ENCODE measurements at places on chromosomes 2 and 18.

DNA sequence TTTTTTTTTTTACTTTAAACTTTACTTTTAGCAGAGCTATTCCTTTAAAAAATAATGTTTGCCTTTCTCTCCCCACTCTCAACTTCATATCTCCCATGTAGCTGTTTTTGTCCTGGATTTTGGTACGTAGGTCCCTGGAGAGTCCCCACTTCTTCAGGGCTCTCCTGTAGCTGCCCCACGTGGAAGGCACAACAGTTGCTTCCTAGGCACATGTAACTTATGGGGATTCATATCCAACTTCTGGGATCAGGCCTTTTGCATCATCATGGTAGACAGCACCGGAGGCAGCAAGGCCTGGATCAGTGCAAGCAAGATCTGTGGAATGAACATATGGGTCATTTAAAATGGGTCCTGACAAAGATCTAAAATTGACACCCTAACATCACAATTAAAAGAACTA, 95.7 kb downstream of the ACAA2 start:
- DNase-seq = no peak

DNA sequence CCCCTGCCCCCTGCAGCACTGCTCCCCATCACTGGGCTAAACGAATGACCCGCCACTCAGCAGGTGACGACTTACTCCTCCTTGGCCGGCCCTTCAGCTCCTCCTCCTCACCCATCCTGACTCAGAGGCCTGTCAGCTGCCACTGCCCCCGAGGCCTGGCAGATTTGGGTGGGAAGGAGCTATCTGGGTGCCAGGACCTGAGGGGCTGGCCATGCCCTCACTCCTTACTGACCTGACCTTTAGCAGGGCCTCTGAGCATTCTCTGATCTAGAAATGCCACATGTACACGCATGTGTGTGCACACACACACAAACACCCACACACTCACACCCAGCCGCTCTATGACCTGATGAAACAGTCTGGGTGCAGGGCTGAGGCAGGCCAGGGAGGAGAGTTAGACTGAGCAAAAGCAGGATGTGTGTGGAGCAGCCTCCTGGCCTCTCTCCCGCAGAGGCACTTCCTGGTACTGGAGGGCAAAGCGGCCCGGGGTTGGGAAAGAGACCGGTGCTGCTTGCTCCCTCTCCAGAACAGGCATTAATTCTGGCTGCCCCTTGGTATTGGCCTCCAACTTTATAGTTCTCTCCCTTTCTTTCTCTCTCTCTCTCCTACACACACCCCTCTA, 68.0 kb downstream of the ZFP36L2 start:
- DNase-seq = peak; percentile 92

DNA sequence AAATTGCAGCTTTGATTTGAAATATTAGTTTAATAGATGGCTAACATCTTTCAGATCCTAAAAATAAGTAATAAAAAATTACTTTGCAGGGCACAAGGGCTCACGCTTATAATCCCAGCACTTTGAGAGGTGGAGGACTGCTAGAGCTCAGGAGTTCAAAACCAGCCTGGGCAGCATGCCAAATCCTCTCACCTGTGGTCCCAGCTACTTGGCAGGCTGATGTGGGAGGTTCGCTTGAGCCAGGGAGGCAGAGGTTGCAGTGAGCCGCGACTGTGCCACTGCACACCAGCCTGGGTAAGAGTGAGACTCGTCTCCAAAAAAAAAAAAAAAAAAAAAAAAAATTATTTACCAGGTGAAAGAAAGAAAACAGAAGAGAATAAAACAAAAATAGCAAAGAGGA, 449.8 kb downstream of the NRXN1 start:
- DNase-seq = peak; percentile 11

DNA sequence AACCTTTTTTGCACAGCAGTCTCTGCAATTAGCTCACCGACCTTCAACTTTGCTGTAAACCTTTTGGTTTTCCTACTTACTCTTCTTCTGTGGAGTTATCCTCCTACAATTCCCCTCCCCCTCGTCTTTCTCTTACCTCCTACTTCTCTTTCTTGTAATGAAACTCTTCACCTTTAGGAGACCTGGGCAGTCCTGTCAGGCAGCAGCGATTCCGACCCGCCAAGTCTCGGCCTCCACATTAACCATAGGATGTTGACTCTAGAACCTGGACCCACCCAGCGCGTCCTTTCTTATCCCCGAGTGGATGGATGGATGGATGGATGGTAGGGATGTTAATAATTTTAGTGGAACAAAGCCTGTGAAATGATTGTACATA, 8.3 kb downstream of the TBR1 start:
- no peak for DNase-seq

DNA sequence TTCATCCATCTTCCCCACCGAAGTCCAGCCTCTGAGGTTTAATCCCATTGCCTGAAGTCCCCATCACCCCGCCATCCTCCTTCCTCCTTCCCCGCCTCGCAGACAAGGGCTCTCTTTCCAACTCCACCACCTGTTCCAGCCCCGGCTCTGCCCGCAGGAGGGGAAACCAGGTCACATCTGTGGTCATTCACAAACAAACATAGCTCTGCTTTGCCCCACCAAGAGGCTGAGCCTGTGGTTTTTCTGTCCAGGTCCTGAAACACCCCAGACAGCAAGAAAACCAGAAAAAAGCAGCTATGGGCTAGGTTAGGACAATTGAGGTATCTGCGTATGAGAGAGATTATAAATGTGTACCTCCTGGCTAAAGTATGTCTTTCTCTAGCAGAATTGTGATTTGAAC, 144.7 kb downstream of the GLI2 start:
- no peak for DNase-seq

DNA sequence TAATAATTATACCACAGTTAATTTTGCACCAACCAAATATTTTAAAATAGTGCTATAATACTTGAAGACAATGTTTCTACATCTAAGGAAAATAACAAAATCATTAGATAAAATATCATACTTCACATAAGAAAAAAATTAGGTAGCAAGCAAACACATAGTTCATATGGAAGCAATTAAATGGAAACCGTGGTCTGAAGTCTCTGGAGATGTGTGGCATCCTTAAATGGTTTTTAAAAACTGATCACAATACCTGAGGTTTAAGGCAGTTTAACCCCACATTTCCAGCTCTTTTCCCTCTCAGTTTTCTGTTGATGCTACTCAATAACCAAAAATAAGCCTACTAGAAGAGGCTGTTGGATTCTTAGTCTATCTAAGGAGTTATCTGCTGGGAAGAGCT, 71.3 kb downstream of the ASXL2 start:
- no peak for DNase-seq

- no peak for DNase-seq
Measured at GRCh38 chr2:193336781-193337180, 1142.0 kb upstream of the TMEFF2 start.

DNA sequence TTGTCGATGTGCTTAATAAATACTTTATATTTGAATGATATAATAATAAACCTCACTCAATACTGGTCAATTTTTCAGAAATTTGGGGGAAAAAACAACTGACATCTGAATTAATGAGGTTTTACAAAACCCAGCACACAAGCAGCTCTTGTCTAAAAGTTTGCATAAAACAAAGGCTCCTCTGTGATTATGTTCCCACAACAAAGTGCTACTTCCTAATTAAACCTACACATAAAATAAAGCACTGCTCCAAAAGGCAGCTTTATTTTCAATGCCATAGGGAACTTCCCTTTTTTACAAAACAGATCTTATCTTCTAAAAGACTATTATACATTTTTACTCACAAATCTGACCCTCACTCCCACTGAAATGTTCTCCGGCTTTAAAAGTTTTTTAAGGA, 47.1 kb downstream of the LAMA1 start:
- no peak for DNase-seq

DNA sequence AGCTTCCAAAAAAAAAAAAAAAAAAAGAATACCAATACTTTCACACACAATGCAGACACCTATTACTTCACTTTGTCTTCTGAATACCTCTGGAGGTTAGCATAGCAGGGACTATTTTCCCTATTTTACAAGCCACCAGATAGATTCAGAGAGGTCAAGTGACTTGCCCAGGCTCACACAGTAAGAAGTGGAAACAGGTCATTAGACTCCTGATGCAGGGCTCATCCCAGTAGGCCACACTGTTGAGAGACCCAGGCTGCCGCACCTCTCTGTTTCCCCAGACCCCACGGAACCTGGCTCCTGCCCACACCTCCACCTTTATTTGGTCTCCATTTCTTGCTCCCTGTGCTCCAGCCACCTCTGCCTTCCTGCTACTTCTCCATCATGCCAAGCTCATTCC, 19.4 kb downstream of the SMYD1 start:
- DNase-seq = no peak

- no peak for DNase-seq
Measured at GRCh38 chr2:218265626-218266025, 4.3 kb downstream of the AAMP start.

DNA sequence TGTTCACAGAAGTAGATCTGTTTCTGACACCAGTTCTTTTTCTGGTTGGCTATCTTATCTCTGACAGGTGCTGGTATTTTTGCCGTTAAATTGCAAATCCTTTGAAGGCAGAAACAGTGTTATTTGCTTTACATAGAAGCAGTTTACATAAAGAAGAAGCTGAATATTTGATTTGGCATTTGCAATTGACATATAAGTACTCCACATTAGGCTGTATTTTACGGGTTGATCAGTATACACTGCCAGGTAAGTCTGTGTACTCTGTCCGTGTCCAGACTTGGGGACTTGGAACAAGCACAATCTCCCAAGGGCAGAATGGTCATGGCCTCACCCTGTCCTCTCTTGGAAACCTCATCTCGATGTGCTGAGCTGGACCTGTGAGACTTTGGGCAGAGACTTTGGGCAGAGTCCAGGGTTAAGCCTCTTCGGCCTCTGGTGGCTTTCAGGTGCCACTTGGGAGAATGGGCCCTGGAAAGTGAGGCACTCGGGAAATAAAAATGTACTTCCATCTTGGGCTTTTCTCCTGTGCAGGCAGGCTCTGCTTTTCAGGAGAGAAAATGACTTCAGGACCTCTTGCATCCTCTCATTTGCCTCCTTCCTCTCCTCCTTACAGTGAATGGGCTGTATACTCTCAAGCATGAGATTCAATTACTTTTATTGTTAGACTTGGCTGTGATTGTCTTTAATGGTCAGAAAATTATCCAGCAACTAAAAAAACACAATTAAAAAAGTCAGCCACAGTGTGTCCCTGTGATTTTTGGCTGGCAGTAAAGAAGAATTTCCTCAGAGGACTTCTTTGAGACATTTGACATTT, 108.5 kb downstream of the RAPGEF4 start:
- DNase-seq = no peak

DNA sequence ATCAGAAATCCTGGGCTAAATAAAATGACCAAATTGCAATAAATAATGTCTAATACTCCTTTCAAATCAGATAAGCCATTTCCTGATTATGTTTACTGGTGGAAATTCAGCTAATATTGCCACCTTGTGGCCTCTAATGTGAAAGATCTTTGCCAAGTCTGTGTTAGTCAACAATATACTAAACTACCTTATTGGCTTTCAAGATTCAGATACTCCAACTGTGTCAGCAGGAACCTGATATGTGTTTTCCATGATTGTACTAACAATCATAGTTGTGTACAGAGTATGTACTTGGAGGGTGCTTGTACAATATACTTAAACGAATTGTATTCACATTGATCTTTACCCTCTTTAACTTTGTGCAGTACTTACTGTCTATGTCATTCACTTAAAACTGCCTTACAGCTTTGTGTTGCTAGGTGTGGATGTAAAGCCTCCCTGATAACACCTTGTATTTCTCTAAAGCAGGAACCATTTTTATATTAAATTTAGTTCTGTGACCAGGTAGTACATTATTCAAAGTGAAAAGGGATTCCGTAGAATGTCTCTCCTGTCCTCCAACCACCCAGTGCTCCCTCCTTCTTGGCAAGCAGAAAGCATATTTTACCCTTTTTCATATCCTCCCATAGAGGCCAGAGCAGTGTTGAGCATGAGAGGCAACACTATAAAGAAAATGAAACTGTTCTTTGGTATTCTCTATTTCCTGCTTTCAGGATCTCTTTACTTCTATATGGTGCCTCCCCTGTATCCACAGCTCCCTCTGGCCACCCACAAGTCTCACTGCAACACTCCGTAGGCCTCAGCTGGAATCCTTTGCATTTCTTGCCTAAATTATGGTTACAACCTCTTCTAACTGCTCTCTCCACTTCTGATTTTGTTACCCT, 75.2 kb upstream of the C2orf15 start:
- DNase-seq = peak; percentile 70

DNA sequence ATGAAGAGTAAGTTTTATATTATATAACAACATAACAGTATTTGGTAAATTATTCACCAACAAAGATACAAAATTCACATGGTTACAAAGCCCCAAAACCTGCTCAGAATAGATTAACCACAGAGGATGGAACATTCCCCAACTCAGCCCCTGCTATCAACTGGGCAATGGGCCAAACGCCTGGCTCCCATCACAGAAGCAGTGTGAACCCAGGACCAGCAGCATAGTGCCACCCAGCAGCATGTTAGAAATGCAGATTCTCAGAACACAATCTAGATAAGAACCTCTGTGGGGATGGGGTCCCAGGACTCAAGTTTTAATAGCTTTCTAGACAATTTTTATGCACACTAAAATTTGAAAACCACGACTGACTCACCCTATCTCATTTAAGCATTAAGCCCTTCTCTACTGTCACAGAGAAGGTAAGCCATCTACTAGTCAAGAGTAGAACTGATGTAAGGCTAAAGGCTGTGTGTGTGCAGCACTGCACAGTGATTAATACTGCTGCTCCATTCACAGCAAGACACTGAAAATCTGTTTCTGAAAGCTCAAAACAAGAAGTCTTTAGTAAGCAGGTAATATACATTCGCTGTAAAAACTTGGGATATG, 15.2 kb downstream of the AFG3L2 start:
- no peak for DNase-seq

- peak; percentile 80 for DNase-seq
Measured at GRCh38 chr2:200765995-200766660, 45.6 kb upstream of the BZW1 start.

- DNase-seq = no peak
Measured at GRCh38 chr2:233473386-233473791, 93.2 kb downstream of the USP40 start.

DNA sequence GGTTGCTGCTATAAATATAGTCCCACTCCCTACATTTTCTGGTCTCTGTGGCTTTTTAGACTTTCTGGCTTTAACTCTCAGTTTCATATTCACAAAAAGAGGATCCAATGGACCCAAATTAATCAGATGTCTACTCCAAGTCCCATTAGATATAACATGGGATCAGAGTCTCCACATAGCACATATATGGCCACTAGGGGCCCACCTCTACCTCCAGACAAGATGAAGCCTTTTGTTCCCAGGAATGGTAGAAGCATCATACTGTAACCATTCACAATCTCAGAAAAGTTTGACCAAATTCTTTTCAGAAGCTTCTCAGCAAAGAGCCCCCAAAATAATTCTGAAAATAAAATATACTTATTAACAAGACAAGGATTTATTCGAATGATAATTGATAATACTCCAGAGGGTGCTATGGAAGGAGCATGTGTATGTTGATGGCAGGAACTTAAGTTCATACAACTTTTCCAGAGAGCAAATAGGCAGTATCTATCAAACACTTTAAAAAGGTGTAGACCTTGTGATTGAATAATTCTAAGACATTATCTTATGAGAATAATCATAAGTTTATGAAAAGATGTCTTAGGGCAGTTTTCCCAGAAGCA, 382.3 kb upstream of the CRIM1 start:
- peak; percentile 51 for DNase-seq

GRCh38 chr2:172624996-172625395, 69.1 kb downstream of the PDK1 start:
- DNase-seq = no peak

- peak; percentile 61 for DNase-seq
Measured at GRCh38 chr2:204024503-204024902, 87.9 kb downstream of the ICOS start.

Measured in epithelial cell of esophagus (primary cell).